ENCODE measurements at places on chromosomes 6 and 20. TPM values are rescaled to one million over a fixed set of nuclear protein-coding genes. Genes with fewer than 3 reads are reported as not detected.

DNA sequence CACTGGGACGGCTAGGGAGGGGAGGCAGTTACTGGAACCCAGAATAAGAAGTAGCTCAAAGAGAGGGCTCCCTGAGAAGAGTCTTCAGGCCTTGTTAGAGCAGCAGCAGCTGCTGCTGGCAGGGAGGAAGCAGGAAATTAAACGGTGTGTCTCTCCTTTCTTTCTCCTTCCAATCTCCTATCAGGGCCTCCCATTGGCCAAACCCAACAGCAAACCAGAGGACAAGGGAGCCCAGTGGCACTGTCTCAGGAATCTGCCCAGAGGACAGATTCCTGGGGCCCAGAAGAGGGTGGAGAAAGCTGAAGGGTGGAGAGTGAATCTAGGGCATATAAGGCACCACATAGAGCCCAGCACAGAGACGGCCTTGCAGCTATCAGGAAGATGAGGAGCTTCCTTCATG is 10.2 kb downstream of the BTN3A1 start:
- no peak for DNase-seq
- no peaks in the 10 kb centered on the region for H3K27me3 ChIP-seq
- H3K4me1 ChIP-seq: no peaks in the 10 kb centered on the region

Gene TRIM40
- total RNA-seq: not detected

Gene WFDC12
- not detected for total RNA-seq

Gene MYL9
- total RNA-seq: 558 TPM
